ENCODE measurements at places on chromosomes 16 and 17. TPM values are rescaled to one million over a fixed set of nuclear protein-coding genes. Genes with fewer than 3 reads are reported as not detected.
A peak's percentile ranks its signal among the peaks of the same experiment; 100 is the strongest.

DNA sequence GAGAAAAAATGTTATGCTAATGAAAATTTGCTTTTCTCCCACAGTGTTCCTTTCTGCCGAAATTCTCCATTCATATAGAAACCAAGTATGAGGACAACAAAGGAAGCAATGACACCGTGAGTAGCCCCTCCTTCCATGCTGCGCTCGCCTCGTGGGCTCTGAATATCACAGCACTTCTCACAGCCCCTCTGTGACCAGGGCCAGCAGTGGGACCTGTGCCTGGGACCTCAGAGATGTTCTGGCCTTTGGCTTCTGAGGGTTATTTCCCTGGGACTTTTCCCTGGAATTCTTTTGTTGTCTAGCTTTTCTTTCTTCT lies 139.6 kb upstream of the NOL11 start:
- H3K4me3 ChIP-seq = no peak overlapping the region
- H3K27ac ChIP-seq = peak overlapping the region; percentile 13
- peaks cover 7% of the 10 kb centered on the region for H3K36me3 ChIP-seq
- H3K4me1 ChIP-seq = peaks cover 10% of the 10 kb centered on the region

DNA sequence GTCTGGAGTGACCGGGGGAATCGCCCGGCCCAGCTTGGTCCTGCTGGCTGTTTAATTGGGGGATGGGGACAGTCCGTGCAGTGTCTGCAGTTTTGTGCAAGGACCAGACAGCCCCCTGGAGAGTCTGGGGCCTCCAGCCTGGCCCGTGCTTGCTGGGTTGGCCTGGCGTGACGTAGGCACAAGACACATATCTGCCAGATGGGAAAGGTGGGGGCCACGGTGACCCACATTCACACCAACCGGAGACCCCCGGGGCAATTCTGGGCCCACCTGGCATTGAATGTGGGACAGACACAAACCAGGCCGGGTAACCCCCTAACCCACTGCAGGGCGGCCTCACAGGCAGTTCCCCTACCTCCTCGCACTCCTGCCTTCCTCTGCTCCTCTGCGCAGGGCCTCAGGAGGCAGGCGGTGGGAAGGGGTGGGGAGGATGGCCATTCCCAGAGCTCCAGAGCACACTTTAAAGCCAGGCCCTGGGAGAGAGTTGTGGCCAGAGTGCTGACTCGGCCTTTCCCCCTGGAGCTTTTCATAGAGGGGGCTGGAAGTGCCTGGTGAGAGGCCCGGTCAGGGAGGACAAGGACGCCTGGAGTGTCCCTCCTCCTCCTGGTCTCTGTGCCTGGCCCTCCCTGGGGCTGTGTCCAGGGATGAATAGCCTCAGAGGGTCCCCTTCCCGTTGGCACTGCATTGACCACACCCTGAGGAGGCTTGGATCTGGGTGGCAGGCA lies 1.5 kb downstream of the MRC2 start:
- peak overlapping the region; percentile 72 for H3K27ac ChIP-seq
- peaks cover 48% of the 10 kb centered on the region for H3K4me1 ChIP-seq
- H3K4me3 ChIP-seq = peak overlapping the region; percentile 96
- H3K36me3 ChIP-seq = peaks cover 4% of the 10 kb centered on the region
- DNase-seq = no peak

DNA sequence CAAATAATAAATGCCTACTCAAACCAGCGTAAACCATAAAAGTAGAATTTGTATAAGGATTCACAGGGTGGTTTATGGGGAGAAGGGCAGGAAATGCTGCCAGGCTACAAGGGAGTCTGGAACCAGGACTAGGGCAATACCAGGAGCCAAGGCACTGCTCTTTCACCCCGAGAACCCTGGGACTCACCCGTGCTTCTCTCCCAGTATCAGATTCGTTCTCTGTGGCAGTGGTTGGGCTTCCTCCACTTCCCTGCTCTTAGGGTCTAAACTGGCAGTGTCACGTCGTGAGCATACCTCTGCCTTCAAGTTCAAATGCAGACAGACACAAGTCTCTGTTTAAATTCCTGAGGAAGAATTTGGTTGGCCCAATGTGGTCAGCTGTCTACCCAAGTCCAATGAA lies 49.3 kb downstream of the PRKCA start:
- H3K4me3 ChIP-seq = no peak overlapping the region
- no peak overlapping the region for H3K27ac ChIP-seq
- no peak for DNase-seq
- H3K27me3 ChIP-seq = no peaks in the 10 kb centered on the region
- no peaks in the 10 kb centered on the region for H3K4me1 ChIP-seq

GRCh38 chr17:50265690-50266315 lies 8.5 kb upstream of the TMEM92 start:
- DNase-seq = no peak
- H3K36me3 ChIP-seq = peaks cover 7% of the 10 kb centered on the region
- H3K4me1 ChIP-seq = peaks cover 6% of the 10 kb centered on the region
- H3K4me3 ChIP-seq = peak overlapping the region; percentile 28
- H3K27ac ChIP-seq = peak overlapping the region; percentile 50

- H3K27me3 ChIP-seq = peaks cover 2% of the 10 kb centered on the region
- no peaks in the 10 kb centered on the region for H3K36me3 ChIP-seq
- H3K4me1 ChIP-seq = peaks cover 19% of the 10 kb centered on the region
- H3K27ac ChIP-seq = no peak overlapping the region
These were observed 8.5 kb downstream of the SNTB2 start for GRCh38 chr16:69195369-69196029.

- no peak overlapping the region for H3K27ac ChIP-seq
- no peak for DNase-seq
- peaks cover 6% of the 10 kb centered on the region for H3K27me3 ChIP-seq
- no peaks in the 10 kb centered on the region for H3K4me1 ChIP-seq
- peaks cover 3% of the 10 kb centered on the region for H3K36me3 ChIP-seq
- no peak overlapping the region for H3K4me3 ChIP-seq
These were observed 182.3 kb upstream of the GSE1 start for GRCh38 chr16:85430523-85431421.

GRCh38 chr16:71345031-71345430 lies 13.5 kb upstream of the CALB2 start:
- no peaks in the 10 kb centered on the region for H3K36me3 ChIP-seq
- DNase-seq = no peak
- H3K4me1 ChIP-seq = no peaks in the 10 kb centered on the region
- peaks cover 1% of the 10 kb centered on the region for H3K27me3 ChIP-seq
- no peak overlapping the region for H3K4me3 ChIP-seq

- no peaks in the 10 kb centered on the region for H3K4me1 ChIP-seq
- H3K36me3 ChIP-seq = peaks cover 67% of the 10 kb centered on the region
- no peak for DNase-seq
- peaks cover 3% of the 10 kb centered on the region for H3K27me3 ChIP-seq
- H3K4me3 ChIP-seq = no peak overlapping the region
- H3K27ac ChIP-seq = no peak overlapping the region
These were observed 75.3 kb downstream of the WDR59 start for GRCh38 chr16:74909665-74910064.

DNA sequence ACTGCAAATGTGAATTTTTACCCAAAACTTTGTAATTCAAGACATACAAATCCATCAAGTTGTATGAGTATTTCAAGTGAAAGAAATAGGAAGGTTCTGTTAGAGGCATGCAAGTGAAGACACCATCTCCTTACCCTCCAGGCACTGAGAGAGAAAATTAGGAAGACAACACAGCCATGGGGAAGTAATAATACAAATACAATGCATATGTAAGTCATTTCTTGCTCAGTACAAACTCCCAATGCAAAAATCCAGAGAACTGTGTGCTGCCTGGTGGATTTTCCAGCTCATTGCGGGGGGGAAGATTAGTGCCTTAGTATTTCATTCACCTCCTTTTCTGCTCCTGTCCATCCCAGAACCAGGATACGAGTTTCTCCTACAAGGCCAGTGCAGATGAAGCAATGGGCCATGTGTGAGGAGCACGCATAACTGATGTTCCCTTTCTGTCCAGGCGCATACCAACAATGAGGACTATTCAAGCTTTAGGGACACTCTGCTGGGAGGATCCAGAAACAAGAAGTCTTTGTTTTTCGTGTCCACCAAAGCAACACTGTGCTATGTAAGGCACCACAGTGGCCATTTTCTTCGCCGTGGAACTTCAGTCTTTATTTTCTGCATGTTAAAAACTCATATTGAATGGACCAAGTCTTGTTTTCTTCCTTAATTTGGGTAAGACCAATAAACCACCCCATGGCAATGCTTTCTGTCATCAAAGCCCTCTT lies 143.7 kb upstream of the RCVRN start:
- DNase-seq = no peak
- H3K27me3 ChIP-seq = no peaks in the 10 kb centered on the region
- peaks cover 21% of the 10 kb centered on the region for H3K4me1 ChIP-seq

DNA sequence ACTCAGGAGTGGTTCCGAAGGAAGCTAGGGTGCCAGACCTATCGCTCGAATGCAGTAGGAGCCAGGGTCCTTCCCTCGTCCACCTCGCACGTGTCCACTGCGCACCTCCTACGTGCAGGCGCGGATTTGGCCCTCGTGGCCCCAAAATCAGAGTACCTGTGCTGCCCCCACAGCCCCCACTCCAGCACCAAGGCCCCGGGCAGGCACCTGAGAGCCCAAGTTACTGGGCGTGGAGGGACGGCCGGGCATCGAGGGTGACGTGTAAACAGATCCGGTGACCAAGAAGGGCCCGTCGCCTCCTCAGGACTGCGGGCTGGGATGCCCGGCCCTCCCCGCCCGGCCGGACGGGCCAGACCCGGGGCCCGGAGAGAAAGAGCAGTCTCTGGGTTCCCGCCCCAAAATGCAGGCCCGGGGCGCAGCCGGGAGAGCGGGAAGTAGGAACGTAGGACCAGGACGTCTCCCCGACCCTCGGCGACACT lies 492 bp downstream of the SLC25A39 start:
- no peak for DNase-seq
- no peak overlapping the region for H3K27ac ChIP-seq
- H3K27me3 ChIP-seq = peaks cover 15% of the 10 kb centered on the region
- H3K4me1 ChIP-seq = peaks cover 2% of the 10 kb centered on the region
- H3K36me3 ChIP-seq = peaks cover 11% of the 10 kb centered on the region

DNA sequence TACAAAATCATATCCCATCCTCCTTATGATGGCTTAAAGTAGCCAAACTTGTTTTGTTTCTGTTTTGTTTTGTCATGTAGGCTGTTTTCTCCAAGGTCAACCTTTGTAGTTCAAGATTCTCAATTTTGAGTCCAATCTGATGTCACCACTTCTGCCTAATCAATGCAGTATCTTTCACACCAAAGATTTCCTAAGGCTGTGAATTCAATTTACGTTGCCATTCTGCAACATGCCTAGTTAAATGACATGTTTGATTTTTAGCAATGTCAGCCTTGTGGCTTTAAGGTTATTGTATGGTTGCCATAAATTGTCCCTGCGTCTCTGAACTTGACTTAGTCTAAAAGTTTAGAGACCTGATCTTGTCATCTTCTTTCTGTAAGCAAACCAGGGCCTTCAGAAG lies 20.4 kb downstream of the ZNF213 start:
- H3K36me3 ChIP-seq = peaks cover 17% of the 10 kb centered on the region
- H3K4me1 ChIP-seq = peaks cover 24% of the 10 kb centered on the region
- peaks cover 33% of the 10 kb centered on the region for H3K27me3 ChIP-seq
- H3K27ac ChIP-seq = no peak overlapping the region
- no peak overlapping the region for H3K4me3 ChIP-seq

- H3K4me1 ChIP-seq = peaks cover 49% of the 10 kb centered on the region
- H3K4me3 ChIP-seq = no peak overlapping the region
- no peaks in the 10 kb centered on the region for H3K36me3 ChIP-seq
- H3K27me3 ChIP-seq = peaks cover 7% of the 10 kb centered on the region
- H3K27ac ChIP-seq = no peak overlapping the region
- DNase-seq = peak; percentile 44
These were observed 69.2 kb downstream of the PRKCB start for GRCh38 chr16:23905027-23905426.

DNA sequence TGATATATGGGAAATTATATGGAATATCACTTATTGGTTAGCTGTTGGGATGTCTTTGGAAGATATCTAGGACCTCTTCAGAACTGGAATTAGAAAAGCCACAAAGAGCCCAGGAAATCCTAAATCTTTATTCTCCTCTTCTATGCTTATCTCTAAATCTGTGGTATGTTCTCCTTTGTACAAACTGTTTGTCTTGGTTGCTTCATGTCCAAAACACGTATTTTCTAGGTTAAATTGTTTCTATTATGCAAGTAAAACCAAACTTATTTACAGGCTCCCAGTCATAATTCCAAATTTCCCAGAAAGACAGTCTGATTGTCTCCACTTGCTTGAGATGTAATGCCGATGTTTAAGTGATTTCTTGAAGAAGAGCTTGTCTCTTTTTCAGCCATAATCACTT lies 650.9 kb downstream of the CDH11 start:
- DNase-seq = no peak
- no peaks in the 10 kb centered on the region for H3K27me3 ChIP-seq
- H3K4me3 ChIP-seq = no peak overlapping the region

GRCh38 chr16:61969077-61969382 lies 67.2 kb downstream of the CDH8 start:
- no peak overlapping the region for H3K4me3 ChIP-seq
- DNase-seq = no peak
- H3K4me1 ChIP-seq = no peaks in the 10 kb centered on the region
- peaks cover 1% of the 10 kb centered on the region for H3K27me3 ChIP-seq
- H3K27ac ChIP-seq = no peak overlapping the region

GRCh38 chr17:17043461-17044271 lies 1.4 kb downstream of the MPRIP start:
- no peak for DNase-seq
- peaks cover 23% of the 10 kb centered on the region for H3K36me3 ChIP-seq
- H3K4me3 ChIP-seq = peak overlapping the region; percentile 100
- peaks cover 56% of the 10 kb centered on the region for H3K4me1 ChIP-seq
- H3K27ac ChIP-seq = peak overlapping the region; percentile 89

DNA sequence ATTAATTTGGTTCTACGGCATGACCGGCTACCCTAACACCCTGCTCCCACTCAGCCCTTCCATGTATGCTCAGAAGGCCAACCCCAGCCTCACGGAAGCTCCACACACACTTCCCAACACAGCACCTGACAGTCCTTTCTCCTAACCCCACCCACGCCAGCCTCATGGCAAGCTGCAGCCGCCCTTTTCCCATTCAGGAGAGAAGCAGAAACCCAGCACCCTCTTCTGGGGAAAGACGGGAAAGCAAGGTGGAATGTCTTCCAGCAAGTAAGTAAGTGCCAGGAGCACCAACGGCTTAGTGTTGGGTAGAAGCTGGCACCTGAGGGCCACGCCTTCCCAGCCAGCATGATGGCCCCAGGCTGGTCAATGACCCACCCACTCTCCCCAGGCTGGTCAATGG lies 32.1 kb downstream of the ABR start:
- peaks cover 9% of the 10 kb centered on the region for H3K36me3 ChIP-seq
- peaks cover 4% of the 10 kb centered on the region for H3K27me3 ChIP-seq
- peaks cover 29% of the 10 kb centered on the region for H3K4me1 ChIP-seq
- peak; percentile 73 for DNase-seq
- no peak overlapping the region for H3K27ac ChIP-seq

GRCh38 chr17:40605306-40605705 lies 40.0 kb upstream of the CCR7 start:
- H3K4me1 ChIP-seq = no peaks in the 10 kb centered on the region
- H3K4me3 ChIP-seq = no peak overlapping the region
- H3K36me3 ChIP-seq = no peaks in the 10 kb centered on the region
- no peak overlapping the region for H3K27ac ChIP-seq
- H3K27me3 ChIP-seq = no peaks in the 10 kb centered on the region

The SHBG gene
- 0.95 TPM for total RNA-seq

The KRT12 gene
- total RNA-seq = not detected

The CSNK1D gene
- 149 TPM for total RNA-seq

The EME1 gene
- 6.1 TPM for total RNA-seq

The DNAJC7 gene
- total RNA-seq = 92.8 TPM

The AATK gene
- total RNA-seq = 7.7 TPM

The TAT gene
- not detected for total RNA-seq

The KRT27 gene
- total RNA-seq = not detected
